Stimulated activated CD8-positive, alpha-beta memory T cell treated with anti-CD3 and anti-CD28 coated beads, Interleukin-4, amount 100 ng/mL, for 1 hour (primary cell): ENCODE measurements at places on chromosomes 7 and 10.
A peak's percentile ranks its signal among the peaks of the same experiment; 100 is the strongest.

- no peak for DNase-seq
Measured at GRCh38 chr10:11721806-11722205, 20.4 kb upstream of the ECHDC3 start.

- no peak for DNase-seq
Measured at GRCh38 chr10:86970982-86971231, 2.6 kb downstream of the ADIRF start.

DNA sequence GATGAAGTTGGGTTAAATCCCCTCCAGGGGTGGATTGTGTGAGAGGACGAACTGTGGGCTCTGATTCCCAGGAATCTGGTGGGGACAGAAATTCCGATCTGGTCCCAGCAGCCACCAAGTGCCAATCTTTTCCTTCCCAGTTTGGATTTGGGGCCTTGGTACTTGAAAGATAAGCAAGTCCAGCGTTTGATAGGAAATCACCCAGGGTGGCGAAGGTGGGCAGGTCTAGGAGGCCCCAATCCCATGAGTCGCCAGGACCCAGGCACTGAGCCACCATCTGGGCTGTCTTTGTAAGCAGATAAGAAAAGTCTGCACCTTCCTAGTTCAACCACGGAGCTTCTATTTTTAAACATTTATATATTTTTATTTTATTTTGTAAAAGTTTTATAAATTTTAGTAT is 122.6 kb upstream of the LSM8 start:
- no peak for DNase-seq

GRCh38 chr7:41145656-41146055 is 557.2 kb downstream of the INHBA start:
- DNase-seq, result no peak

GRCh38 chr7:140230516-140230860 is 53.7 kb upstream of the KDM7A start:
- peak; percentile 55 for DNase-seq

- DNase-seq, result no peak
Measured at GRCh38 chr7:29119538-29119937, 26.8 kb downstream of the CPVL start.

DNA sequence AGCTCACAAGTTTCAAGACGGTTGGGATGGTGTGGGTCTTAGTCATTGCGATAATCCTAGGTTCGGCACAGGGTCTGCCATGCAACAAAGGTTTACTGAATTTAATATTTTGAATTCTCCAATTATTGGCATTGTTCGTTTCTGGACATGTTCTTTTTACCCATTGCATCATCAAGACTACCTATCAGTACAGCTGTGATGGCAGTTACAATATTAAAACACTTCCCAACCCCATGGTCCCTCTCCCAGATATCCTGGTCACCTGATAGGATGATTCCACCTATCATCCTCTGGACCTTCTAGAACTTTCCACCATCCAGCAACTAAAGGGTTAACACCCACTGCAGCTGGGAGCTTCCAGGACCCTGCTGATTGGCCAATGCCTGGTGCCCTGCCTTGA is 377.8 kb upstream of the PRKCQ start:
- DNase-seq, result no peak

DNA sequence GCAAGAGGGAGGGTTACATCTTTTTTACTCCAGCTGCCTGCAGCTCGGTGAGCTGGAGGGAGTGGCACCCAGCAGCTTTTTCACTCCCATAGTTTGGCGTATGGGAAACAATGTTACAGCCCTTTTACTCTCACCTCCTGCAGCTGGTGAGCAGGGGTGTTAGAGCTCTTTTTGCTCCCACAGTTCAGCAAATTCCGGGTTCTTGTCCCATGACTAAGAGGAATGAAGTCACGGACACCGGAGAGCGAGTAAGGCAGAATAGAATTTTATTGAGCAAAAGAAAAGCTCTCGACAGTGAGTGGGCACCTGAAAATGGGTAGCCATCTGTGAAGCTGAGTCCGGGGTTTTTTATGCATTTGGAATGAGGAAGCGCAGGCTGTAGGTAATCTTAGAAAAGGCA is 446.6 kb downstream of the GFRA1 start:
- DNase-seq, result no peak

DNA sequence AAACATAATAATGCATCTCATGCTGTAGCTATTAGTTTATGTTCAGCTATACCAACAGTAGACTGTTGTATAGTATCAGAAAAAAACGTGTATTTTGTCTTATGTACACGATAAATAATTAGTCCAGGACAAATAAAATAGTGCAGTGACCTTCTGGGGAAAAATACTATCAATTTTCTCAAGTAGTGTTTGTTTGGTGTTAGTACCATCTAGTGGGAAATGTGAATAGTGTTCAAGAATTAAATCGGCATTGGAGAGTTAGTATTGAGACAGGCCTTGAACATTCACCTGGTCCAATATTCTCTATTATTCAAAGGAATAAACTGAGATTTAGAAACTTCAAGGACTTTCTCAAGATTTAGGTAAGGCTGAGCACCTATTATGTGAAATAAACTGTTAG is 21.7 kb upstream of the OR2A5 start:
- no peak for DNase-seq

GRCh38 chr10:105759669-105760068 is 1118.6 kb downstream of the SORCS3 start:
- DNase-seq, result no peak

DNA sequence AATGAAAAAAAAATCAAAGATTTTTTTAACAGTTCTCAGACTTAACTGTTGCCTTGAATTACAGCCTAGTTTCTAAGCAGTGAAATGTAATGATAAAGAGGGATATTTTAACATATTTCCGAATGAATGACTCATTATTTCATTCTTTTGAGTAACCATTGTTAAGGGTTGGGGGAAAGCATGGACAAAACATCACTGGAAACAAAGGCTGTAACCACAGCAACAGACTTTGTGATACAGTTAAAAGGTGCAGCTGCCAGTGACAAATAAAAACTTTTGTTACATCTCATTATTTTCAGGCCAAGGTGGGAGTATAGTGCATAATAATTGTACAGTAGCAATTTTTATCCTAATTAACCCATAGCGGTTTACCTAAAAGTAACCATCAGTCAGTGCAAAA is 172.6 kb downstream of the LRRTM3 start:
- DNase-seq, result no peak

DNA sequence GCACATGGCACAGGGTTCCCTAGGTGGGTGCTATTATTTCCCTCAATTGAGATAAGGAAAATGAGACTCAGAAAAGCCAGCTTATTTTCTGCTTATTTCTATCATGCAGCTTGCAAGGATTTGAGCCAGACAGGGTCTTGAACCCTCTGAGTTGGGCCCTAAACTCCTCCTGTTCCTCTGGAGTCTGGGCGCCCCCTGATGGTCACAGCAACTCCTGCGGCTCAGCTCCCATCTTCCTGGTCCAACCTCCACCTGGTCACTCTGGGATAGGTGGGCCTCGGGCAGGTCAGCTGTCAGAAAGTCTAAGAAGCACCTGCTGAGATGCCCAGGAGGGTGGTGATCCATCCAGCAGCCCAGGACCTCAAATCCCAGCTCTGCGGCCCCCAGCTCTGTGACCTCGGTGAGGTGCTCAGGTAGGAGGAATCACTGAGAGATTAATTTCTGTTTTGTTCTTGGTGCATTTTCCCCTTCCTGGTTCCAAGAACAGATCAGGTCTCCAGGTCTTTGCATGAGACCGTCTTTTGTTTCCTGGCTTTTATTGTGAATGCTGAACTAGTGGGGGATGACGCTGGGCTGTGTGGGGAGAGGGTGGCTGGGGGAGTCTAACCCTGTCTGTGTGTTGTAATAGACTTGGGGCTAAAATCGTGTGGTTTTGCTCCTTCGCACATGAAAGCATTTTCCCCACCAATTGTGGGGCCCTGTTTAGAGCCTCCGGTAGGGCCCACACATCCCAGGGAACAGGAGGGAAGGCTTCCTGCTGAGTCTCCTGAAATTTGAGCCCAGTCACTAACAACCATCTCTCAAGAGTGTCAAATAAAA is 32.8 kb downstream of the TMEM130 start:
- DNase-seq, result no peak

- DNase-seq, result no peak
Measured at GRCh38 chr7:157514306-157514705, 177.5 kb downstream of the DNAJB6 start.

DNA sequence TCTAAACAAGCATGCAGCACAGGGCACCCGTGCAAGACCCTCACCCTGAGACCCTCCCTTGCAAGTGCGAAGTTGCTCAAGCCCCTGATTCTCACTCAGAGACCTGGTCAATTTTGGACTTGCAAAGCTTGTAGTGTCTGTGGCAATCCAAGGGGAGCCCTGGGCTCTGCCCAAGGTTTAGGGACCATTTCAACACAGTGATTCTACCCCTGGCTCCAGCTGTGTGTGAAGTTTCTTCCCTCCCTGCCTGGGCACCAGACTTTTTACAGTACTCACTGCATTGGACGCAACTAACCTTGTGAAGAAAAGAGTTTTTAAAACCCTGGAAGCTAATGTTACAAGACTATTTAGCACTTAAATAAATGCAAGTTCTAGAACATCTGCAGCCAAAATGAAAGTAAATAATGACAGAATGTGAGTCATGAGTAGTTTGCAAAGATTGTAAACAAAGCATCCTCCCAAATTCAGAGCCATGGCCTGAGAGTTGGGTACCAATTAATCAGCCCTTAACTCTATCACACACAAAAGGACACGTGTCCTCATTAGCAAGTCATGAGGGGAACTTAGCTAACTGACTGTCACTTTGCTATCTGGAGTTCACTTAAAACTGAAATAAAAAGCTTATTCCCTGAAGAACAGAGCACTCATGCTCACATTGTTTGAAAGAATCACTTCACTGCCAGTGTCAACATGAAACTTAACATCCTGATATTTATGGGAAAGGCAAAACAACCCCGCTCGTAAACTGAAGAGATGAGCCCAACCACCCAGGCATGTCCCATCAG is 48.1 kb downstream of the RGS10 start:
- no peak for DNase-seq

DNA sequence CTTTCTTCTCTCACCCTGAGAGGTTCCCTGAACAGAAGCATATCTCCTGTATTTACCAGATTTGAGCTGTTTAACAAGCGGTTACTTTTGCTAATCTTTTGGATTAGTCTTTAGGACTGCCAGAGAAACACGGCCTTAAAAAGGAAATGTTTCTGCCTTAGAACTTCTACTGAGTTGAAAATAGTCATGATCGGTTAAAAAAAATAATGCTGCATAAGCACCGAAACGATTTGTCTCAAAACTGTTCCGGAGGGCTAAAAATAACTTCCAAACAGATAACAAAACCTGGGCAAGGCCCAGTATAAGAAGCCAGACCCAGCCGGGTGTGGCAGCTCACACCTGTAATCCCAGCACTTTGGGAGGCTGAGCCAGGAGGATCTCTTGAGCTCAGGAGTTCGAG is 43.3 kb upstream of the CYTH3 start:
- DNase-seq, result no peak

DNA sequence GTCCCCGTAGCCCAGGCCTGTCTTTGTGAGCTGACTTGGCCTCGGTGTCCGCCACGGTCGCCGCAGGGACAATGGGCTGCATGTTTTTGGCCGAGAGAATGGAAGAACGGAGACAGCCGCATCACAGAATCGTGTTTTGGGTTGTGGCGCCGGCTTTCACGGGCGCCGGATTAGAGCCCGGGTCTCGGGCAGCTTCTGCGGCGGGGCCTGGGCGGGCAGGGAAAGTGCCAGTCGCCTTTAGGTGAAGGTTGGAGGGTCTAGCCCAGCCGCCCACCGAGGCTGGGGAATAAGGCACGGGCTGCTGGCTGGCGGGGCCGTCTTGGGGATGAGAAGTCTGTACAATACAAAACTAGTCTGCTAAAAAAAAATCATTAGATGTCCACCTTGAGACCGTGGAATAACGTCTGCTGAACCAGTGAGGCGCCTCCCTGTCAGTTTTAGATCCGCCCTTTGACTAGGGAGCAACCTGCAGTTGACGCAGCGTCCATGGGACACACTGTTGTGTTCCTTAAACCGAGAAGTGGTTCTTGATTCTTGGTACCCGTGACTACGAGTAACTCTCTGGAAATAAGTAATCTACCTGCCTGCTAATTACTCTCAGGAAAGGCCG is 577 bp downstream of the DNAJB9 start:
- peak; percentile 5 for DNase-seq

GRCh38 chr7:150417239-150417638 is 33.2 kb upstream of the GIMAP8 start:
- DNase-seq, result no peak

DNA sequence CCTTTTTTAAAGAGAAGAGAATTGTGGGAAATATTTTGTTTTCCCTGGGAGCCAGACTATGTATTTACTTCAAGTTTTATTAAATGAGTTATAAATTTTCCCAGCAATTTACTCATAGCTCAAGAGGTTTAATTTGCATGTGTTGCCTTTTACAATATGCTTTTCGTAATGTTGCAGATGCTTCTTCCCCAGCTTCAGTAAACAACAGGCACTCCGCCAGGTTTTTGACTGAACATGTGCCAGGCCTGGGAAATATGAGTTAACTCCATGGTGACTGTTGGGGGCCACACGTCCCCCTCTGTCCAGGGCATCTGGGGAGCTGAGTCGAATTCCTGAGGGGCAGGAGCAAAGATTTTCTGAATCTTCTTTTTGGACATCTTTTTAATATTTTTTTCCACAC is 545.7 kb downstream of the LRMDA start:
- no peak for DNase-seq

- DNase-seq, result no peak
Measured at GRCh38 chr7:78124216-78124615, 325.6 kb downstream of the PHTF2 start.

GRCh38 chr10:3455385-3456334 is 283.1 kb upstream of the PITRM1 start:
- DNase-seq, result no peak

DNA sequence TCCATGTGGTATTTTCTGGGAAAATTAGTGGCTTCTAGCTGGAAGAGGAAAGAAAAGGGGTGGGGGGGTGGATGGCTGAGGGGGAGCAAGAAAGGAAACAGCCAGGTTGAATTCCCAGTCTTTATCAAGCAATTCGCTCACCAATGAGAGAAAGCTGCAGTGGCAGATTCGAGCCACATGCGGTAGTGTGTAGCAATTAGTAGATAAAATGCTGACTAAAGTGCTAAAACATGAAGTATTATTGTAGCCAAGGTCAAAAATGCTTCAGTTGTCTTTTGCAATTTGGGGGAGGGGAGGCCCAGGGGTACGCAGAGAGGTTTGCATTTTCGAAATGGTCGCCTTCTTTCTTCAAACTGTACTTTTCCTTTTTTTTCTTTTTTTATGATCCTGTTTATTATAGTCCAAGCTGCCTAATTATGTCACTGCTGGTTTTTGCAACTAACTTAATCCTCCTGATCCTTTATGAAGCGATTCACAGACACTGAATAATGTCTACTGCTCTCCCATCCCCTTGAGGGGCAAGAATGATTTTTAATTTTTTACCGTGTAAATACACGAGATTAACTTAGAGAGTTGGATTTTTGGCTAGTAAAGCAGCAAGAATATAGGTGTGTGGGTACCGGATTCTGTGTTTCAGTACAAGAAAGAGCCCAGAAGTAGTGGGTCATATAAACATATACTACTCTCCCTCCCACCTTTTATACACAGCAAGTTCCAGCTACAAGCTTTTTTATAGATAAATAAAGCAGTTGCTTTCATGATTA is 3.6 kb upstream of the ARID5B start:
- no peak for DNase-seq

GRCh38 chr10:88125766-88126165 is 262.3 kb downstream of the PTEN start:
- no peak for DNase-seq

GRCh38 chr10:79152423-79152817 is 83.7 kb downstream of the ZMIZ1 start:
- no peak for DNase-seq

- DNase-seq, result no peak
Measured at GRCh38 chr10:75600833-75601232, 169.4 kb downstream of the LRMDA start.
